ENCODE measurements at places on chromosomes 4 and X.

GRCh38 chrX:46117234-46117633 lies 428.0 kb downstream of the ZNF674 start:
- no peak for DNase-seq

GRCh38 chr4:2043396-2044118 lies 15.6 kb upstream of the NAT8L start:
- no peak for DNase-seq

- DNase-seq: peak; percentile 88
Measured at GRCh38 chr4:10664408-10664807, 20.2 kb downstream of the CLNK start.

GRCh38 chrX:78133238-78133960 lies 6.1 kb downstream of the TAF9B start:
- DNase-seq: no peak

DNA sequence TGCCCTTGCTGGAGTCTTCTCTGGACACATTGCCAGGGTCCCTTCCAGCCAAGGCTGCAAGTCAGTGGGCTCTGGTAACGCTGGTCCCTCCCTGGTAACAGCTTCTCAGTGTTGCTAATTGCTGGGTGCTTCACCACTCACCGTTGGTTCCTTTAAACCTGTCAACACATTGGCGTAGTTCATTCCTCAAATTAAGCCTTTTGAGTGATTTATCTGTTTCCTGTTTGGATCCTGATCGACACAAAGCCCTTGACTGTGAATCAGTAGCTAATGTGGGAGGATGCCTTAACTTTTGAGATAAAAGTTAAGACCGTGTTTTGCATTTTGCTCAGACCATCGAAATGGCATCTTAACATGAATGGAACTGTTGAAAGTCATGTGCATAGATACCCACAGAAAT lies 125.9 kb downstream of the AMELX start:
- no peak for DNase-seq

DNA sequence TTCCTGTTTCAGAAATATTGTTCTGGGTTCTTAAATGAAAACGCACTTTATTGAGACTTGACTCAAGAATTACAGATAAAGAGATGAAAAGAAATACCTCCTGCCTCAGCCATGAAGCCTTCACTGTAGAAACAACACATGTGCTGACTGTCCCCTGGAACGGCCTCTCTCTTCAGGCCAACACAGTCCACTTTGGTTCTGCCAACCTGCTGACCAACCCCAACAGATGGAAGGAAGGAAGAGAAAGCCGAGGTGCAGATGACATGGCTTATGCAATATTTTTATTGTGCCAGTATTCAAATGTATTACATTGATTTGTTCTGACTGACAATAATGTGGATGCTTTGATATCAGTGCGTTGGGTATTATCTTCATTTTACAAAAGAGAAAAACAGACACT lies 171.0 kb downstream of the CPEB2 start:
- DNase-seq: no peak

DNA sequence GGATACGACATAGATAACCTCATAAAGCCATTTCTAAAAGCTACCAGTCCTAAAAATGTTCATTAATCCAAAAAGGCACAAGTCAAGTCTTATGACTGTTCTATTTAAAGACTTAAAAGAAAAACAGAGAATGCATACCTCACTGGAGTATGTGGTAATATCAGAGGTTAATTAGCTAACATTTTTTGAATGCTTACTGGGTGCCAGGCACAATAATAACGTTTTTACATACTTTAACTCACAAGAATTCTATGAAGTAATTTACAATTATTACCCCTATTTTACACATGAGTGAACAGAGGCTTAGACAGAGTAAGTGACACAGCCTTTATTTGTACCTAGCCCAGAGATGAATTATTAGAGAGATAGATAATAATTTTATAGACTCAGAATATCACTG lies 207.5 kb downstream of the PDGFC start:
- no peak for DNase-seq

DNA sequence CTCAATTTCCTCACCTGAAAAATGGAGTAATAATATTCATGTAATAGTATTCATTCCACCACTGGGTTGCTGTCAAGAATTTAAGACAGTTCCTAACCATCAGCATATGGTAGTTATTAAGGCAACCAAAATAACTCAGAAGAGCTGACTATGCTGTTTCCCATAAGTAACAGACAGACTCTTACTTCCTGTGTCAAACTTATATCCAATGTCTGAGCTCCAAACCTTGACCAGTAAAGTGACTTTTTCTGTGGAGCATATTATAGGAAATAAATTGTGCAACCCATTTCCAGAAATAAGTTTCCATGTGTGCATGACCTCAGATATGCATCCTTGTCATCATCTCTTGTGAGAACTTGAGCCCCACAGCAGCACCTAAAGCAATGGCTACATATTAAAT lies 78.8 kb downstream of the HADH start:
- DNase-seq: no peak

DNA sequence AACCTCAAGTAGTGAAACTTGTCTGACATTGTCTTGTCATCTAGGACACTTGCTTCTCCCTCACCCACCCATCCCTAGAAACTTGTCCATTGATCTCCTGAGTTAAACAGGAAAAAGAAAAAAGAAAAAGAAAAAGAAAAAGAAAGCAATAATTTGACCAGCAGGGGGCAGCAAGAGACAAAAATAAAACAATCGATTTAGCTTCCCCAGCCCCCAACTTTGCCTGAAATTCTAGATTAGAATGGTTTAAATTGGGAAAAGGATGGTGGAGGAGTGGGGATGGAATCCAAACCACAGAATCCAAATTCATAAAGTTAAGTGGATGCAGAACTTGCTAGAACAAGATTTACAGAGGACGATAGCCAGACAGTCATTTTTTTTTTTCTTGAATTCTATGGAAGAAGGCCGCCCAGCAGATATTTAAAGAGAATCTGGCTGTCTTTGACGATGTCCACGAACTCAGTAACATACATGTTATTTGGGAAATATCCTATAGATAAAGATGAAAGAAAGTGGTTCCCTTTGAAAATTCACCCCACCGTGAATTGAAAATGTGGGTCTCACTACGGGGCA lies 282.9 kb downstream of the USP46 start:
- DNase-seq: peak; percentile 21

- no peak for DNase-seq
Measured at GRCh38 chr4:39609454-39609931, 29.2 kb downstream of the SMIM14 start.

DNA sequence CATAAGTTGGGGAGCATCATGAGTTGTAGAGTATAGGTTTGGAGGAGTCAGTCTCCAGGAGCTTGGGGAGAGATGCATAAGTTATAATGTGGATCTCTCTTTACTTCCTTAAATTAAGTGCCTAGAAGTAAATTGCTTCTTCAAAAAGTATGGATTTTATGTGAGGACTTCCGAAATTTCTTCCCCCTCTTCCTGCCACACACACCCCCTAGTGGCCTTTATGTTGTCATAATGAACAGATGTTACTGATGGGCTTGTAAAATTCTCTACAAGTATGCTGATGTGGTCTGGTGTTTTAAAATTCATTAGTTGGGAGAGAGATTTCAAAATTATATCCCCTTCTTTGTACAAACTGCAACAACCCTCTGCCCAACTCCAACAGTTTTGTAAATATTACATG lies 2.3 kb upstream of the METTL14 start:
- DNase-seq: no peak

GRCh38 chr4:147709999-147710398 lies 21.9 kb upstream of the ARHGAP10 start:
- DNase-seq: no peak

GRCh38 chr4:76585897-76586360 lies 150.9 kb downstream of the SHROOM3 start:
- DNase-seq: no peak

- no peak for DNase-seq
Measured at GRCh38 chrX:129654652-129655546, at the start of gene APLN. TSS of gene APLN (minus strand) at chrX:129654956. CDS start at chrX:129654630, 326 bp downstream.

DNA sequence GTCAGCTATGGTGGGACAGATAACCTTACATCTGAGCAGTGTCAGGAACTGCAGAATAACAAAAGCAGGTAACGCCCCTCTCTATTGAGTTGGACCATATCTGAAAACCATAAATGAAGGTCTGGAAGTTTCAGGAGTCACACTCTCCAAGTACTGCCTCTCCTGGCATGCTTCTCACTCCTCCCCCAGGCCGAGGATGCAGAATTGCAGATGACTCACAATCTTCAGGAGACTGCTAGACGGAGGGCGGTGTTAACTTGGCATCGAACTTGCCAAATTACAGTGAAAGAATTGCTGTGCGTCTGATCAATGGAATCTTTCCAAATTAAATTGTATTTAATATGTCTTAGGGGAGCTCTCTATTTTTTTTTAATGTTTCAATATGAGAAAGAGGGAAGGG lies 67.1 kb upstream of the TRIM2 start:
- DNase-seq: no peak

DNA sequence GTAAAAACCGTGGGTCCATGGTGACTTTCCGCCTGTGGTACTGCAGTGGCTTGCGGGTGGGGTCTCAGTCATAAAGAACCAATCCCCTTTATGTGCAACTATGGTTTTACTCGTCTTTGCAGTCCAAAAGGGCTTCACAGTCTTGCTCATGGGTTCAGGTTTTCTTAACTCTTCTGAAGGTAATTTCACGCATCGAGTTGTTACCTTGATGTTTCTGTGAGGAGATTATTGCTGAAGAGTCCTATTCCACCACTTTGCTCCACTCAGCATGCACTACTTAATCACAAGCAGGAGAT lies 41.5 kb downstream of the F8 start:
- DNase-seq: no peak

DNA sequence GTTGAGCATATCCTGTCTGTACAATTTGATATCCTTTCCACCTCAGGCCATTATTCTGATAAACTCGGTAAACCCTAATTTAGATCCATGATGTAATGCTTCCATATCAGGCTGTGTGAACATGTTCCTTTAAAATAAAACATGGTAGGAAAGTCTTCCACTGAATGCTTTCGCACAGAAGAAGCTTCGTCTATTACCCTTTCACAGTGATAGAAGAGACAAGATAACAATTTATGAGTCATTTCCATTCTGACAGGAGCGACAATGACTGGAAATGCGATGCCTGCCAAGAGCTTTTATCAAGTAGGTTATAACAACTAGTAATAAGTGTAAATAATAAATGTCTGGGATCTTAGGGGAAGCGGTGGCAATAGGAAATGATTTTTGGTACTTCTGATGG lies 98.8 kb downstream of the TTC29 start:
- DNase-seq: no peak

GRCh38 chr4:156328882-156329281 lies 375.2 kb upstream of the CTSO start:
- DNase-seq: no peak

DNA sequence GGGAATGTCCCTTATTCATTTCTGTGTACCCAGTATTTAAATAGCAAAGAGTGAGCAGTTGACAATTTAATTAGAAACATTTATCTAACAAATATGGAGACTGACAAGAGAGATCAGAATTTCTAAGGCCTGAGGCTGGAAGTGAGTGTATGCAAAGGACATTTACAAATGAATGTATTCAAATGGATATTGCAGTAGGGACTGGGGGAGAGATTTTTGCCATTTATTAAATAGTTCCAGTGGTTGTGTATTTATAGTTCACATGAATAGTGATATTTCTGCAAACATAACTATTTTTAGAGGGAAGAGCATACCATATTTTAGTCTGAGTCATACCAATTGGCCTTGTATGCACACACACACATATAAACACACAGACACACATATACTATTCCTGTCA lies 592.4 kb downstream of the GLUD2 start:
- DNase-seq: no peak

GRCh38 chrX:102976793-102977495 lies 39.9 kb downstream of the RAB40AL start:
- DNase-seq: no peak

DNA sequence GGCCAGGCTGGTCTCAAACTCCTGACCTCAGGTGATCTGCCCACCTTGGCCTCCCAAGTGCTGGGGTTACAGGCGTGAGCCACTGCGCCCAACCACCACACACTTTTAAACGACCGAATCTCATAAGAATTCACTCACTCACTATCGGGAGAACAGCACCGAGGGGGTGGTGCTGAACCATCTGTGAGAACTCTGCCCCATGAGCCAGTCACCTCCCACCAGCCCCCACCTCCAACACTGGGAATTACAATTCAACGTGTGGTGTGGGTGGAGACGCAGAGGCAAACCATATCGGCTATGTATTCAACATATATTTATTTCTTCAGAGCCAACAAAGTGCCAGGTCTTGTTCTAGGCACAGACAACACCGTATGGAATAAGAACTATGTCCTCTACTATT lies 3.6 kb downstream of the TLR3 start:
- DNase-seq: no peak

- DNase-seq: no peak
Measured at GRCh38 chr4:146834263-146835034, 111.2 kb downstream of the TTC29 start.

DNA sequence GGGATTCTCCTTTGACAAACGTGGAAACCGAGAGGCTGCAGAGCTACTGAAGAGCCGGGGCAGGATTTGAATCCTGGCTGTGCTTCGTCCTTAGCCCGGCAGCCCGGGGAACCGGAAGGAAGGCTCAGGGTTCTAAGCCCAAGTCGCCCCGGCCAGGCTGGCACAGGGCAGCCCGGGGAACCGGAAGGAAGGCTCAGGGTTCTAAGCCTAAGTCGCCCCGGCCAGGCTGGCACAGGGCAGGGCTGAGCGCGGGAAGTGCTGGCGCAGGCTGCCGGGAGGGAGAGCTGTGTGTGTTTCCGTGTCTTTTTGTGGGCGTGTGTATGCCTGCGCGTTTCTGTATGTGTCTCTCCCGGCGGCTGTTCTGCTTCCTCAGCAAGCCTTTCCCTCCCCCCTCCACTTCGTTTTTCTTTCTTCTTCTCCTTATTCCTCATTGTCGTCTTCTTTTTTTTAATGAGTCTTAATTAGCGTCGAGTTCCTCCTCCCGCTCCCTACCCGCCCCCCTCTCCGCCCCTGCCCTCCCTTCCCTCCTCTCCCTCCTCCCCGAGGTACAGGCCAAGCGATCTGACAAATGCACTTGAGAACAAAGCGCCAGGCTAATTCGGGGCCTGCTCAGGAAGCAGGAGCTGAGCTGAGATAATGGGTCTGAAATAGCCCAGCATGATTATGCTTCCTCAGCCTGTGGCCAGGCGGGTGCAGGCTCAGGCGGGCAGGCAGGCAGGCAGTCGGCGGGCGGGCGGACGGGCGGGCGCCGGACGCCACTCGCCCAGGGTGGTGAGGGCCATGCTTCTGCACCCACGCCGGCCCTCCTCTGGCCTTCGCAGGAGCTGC lies 65.9 kb downstream of the EFNB1 start:
- no peak for DNase-seq

- DNase-seq: peak; percentile 32
Measured at GRCh38 chr4:106898621-106899230, 137.4 kb downstream of the DKK2 start.

DNA sequence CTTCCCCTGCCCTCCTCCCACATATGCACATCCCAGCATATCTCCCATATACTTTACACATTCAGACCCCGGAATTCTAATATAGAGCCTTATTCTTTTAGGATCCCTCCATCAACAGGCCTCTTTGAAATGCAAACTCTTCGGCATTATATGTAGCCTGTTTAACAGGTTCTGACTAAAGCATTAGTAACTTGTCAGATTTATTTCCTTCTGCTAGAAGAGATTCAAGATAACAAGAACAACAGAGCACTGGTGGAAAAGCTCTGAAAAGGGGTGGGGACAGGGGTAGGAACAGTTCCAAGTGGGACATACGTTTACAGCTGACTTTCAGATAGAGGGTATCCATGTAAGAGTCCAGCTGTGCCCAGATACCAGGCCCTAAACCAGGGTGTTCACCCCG lies 31.7 kb upstream of the PRPS1 start:
- no peak for DNase-seq

- no peak for DNase-seq
Measured at GRCh38 chr4:54495641-54496040, 162.1 kb upstream of the KIT start.

GRCh38 chrX:40003428-40004245 lies 94.1 kb downstream of the BCOR start:
- DNase-seq: no peak
